Cerebellum (tissue), 4 donors: ENCODE measurements at places on chromosomes 1 and 21.
A peak's percentile ranks its signal among the peaks of the same experiment; 100 is the strongest.

DNA sequence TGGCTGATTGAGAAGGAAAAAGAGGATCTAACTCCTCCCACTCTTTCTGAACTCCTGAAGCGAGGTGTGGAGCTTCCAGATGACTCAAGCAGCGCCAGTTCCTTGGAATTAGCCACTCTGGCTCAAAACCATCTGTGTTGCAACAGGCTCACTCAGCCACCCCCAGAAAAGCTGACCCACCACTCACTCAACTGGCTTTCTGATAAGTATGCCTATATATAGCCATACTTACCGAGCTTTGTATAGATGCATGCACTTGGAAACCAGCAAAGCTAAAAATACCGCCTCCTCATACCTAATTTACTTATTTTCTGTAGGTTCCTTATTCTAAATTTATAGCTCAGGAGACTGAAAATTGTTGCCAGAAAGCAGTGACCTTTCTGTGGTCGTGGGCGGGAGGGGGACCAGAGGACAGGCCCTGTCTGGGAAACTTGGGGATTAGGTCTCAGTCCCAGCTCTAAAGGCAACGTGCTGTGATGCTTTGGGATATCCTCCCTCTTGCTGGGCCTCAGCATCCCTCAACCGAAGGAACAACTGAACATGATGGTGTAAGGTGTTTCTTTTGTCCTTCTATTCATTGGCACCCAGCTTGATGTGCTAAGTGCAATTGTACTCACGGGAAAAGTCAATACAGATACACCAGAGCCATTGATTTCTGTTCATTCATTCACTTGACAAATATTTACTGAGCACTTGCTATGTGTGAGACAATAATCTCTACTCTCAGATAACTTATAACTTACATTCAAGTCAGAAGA, 65.7 kb downstream of the NENF start:
- no peak for DNase-seq

DNA sequence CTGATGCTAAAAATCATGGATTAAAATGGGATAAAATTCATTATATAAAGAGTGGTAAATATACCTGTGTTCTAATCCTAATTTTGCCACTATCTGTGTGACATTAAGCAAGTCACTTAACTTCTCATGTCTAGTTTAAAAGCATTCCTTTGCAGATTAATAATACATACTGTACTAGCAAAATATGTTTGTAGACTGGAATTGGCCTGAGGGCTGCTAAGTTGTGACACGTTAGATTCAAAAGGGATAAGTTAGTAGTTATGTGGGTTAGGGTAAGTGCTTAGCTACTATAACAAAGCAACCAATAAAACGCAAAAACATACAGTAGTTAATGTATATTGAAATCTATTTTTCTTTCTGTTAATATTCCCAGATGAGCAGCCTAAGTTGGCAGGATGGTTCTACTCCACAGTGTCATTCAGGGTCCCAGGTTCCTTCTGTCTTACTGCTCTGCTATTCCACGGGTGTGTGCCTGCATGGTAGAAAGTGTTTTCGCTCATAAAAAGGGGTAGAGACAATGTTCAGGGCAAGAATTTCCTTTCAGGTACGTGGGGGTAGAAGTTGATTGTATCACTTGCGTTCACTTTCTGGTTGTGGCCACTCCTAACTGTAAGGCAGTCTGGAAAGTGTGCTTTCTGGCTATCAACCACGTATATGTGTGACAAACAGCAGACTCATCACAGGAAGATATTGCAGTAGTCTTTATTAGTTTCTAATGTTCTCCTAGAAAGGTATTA, 239.8 kb downstream of the NFIA start:
- no peak for DNase-seq

DNA sequence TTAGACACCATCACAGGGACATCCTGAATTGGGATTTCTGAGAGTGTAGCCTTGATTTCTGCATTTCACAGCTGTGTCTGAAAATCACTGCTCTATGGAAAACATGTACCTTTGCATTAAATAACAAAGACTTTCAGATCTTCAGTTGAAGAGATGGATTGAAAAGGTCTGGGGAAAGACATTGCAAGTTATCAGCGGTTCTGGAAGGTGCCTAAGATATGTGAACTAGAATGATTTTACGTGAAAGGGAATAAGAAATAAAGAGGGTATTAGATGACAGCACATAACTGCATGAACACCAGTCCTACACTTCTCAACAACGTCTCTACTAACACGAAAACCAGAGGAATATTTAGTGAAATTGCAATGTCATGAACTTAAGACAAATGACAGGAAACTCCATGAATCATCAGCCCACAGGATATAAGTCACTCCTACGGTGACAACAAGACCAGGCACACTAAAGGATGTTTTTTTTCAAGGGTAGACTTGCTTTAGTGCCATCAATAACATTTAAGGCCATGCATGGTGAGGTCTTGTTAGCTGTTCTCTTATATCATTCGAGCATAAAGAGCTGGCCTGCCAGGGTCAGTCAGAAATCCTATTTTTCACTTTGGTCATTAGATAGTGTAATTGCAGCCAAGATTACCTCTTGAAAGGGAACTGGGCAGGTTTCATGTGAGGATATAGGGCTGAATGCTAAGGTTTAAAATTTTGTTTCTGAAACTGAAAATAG, 283.1 kb downstream of the GRIK1 start:
- no peak for DNase-seq

DNA sequence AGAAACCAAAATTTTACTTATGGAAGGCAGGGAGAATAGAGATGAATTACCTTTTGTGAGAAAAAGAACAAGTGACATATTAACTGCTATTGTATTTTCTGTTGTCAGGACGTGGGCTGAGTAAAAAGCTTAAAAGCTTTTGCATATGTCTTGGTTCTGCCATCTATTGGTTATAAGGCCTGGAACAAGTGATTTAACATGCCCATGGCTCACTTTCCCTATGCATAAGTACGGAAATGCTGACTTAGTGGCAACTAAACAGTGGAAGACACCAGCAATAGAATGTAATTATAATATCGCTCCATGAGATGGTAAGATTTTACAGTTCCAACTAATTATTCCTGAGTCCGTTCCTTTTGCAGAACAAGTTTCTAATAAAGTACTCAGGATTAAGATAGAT, 6.7 kb upstream of the CTSS start:
- DNase-seq, result no peak

GRCh38 chr1:150256554-150257341, 826 bp upstream of the CA14 start:
- no peak for DNase-seq

GRCh38 chr1:21295002-21295401, 4.7 kb upstream of the ECE1 start:
- DNase-seq, result no peak

- no peak for DNase-seq
Observed at GRCh38 chr21:30168086-30168485, 1.5 kb upstream of the CLDN17 start.

DNA sequence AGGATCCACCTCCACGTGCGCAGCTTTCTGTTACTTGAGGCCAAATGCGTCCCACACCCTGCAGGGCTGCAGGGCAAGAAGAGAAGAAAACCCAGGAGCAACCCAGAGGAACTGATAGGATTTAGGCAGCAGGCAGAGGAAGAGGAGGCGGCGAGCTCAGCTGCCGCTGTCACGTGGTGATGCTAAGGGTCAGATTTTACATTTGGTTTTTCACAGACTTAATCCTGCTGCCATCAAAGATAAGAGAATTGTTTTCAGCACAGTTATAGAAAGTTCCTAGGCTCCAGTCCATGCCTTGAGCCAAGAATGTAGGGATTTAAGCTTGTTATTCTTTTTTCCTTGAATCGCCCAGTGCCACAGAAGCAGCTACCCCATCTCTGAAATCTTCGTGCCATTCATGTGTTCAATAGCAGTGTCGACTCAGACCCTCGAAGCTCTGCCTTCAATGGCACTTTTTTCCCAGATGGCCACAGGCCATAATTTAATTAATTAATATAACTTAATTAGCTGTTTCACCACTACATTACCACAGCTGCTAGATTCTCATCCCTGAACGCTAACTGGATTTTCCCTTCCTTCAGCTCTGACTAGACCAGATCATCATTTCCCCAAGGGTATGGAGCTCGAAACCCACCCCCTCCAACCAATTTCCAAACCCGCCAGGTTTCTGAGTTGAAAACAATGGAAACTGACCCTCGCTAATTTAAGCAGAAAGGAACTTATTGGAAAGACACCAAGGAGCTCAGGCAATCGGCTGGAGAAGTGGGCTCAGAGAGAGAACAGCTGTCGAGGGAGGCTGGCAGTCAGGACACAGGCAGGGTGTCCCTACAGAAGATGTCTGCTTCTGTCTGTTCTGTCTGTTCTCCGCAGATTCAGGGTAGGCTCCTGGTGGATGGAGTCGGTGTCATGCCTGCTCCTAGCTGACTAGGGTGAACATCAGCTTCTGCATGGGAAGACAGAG, 36.2 kb downstream of the LDLRAP1 start:
- DNase-seq, result no peak

GRCh38 chr1:39091845-39092645, 65.9 kb downstream of the NDUFS5 start:
- DNase-seq, result no peak

DNA sequence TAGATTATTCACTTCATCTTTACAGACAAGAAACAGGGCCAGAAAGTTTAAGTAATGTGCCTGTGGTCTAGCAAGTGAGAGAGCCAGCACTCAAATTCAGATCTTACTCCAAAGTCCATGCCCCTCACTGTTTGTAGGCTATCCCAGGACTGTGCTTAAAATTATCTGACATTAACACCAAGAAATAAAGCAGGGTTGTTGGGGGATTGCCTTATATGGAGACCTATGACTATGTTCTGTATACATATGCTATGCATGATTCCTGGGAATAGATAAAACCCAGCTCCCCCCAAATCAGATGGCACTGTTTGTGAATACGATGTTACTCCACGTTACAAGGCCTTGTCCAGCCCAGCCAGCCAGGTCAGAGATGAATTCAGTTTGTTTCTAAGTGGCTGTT, 131.6 kb upstream of the HOOK1 start:
- no peak for DNase-seq

DNA sequence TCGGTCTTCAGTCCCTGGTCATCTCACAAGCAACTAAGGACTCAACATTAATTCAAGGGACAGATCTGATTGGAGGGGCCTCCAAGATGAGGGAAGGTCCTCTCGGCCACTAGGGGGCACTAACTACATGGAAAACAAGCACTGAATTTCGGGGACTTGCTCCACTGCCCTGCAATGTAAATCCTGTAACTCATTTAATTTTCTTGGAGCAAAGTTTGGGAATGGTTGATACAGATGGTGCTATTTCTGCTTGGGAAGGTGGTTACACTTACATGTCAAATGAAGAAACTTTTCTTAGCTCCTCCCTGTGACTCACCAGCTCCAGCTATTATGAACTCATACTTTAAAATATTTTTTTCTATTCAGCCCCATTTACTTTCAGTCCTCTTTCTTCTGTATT, 97.4 kb upstream of the KCNJ15 start:
- DNase-seq, result peak; percentile 17

DNA sequence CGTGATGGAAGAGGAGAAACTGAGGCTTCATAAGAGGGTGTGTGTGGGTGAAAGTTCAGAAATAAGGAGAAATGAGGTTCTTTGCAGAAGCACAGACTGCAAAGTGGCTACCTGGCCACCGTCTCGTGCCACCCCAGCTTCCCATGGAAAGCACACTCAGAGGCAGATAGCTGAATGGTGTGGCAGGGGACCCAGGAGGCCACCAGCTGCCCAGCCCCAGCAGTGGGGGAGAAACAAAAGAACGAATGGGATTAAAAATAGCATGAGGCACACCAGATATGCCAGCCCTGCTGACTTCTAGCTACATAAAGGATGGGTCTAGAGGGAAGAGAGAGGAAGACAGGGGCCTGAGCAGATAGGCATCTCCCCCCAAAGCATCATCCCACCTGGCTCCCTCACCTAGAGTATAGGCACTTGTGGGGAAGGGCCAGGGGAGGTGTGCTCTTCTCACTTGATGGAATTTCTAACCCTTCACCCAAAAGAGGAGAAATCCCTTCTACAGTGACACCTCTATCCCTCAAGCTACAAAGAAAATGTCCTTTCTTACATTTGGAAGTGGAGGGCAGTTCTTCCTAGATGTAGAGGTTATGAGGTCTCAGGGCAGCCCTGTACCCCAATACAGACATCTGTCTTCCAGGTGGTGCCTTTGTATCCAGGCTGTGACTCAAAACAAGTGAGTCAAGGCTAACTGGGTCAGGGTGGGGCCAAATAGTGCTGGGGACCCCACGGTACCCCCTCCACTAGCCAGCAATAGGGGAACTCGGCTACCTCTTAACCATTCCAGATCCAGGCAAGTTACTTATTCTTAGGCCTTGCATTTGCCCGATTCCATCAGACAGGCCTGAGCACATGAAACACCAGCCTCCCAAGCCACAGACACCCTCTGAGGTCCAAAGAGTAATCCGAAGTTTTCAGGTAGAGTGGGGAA, 3.5 kb downstream of the HDGF start:
- DNase-seq, result no peak

DNA sequence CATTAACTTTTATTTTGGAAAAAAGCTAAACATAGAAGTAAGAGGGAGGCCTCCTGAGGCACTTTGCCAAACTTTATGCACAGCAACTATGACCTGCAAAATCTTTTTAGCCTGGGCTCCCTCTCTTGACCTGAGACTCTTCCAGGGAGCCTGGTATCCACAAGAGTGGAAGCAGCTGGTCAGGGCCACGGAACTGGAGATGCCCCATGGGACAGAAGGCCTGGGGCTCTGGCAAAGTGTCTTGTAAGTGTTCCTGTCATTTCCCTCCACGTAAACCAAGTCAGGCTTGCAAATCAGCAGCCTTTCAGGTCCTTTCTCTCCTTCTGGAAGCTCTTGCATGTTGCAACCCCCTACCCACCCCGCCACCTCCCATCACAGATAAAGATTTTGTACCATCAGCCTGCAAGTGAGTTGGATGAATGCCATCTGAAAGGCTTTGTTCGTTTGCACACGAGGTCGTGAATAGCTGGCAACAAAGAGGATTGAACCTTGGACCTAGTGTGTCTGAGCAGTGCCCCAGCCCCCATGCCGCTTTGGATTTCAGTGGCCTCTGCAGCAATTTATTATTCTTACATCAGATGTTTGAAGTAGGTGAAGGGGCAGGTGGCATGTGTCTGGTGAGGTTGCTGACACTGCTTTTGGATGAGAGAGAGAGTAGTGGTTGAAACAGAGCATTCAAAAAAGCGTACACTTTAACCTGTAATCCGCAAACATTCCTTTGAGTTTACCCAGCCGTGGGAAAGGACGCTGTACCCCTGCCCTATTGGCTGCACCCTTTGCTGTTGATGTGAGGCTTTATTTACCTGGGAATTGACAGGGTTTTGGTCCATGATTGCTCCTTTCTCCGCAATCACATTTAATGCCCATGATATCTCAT, 91.6 kb downstream of the GALNT2 start:
- no peak for DNase-seq

DNA sequence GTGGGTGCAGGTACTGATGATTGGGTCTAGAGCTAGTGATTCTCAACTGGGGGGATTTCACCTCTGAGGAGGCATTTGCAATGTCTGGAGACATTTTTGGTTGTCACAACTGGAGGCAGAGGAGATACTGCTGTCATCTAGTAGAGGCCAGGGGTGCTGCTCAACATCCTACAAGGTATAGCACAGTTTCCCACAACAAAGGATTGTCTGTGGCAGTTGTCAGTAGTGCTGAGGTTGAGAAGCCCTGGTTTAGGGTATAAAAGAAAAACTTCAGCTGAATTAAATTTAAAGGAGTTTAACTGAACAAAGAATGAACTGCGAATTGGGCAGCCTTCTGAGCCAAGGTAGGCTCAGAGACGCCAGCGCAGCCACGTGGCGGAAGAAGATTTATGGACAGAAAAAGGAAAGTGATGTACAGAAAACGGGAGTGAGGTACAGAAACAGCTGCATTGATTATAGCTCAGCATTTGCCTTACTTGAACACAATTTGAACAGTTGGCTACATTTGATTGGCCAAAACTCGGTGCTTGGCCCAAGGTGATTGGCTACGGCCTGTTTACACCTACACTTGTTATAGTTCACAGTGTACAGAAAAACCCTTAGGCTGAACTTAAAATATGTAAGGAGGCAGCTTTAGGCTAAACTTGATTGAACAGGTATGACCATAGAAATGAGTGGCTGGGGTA, 40.4 kb downstream of the MPZL1 start:
- DNase-seq, result no peak
